ENCODE measurements at places on chromosomes 4 and X. TPM values are rescaled to one million over a fixed set of nuclear protein-coding genes. Genes with fewer than 3 reads are reported as not detected.

DNA sequence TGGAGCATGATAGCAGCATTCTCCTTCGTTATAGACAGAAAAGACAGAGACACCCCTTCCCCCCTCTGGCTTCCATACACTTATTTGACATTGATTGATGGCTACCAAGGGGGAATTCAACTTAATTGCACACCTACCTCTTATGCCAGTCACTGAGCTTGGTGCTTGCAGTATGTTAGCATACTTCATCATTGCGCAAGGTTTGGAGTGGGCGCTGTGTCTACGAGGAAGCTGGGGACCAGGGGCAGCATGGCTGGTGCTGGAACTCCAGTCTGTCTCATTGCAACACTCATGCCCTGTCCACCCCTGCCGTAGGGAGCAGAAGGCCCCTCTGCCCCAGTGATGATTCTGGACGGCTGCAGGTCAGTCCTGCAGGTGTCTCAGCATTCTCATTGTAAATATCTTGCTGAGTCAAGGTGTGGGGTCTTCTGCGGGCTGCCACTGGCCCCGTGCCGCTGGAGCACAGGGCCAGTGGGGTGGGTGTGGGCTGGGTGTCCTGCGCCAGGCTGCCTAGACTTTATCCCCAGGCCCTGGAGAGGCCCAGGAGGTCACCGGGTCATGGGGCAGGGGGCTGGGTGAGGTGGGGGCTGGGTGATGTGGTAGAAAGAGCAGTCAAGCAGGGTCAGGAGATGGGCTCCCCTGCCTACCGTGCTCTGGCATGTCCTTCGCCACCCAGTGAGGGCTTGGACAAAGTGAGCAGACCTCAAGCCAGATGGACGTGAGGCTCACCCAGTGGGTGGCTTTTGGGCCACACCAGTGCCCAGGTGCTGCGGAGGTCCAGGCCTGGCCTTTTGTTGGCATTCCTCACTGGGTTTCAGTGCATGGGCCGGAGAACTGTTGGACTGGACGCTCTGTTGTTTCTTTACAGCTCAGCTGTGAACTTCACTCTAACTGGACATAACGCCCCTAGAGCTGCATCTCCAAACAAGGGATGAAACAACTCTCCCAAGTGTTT is 85.5 kb downstream of the PSAPL1 start:
- no peak for DNase-seq

- no peak for DNase-seq
Measured at GRCh38 chr4:123423819-123424218, 27.2 kb downstream of the SPRY1 start.

DNA sequence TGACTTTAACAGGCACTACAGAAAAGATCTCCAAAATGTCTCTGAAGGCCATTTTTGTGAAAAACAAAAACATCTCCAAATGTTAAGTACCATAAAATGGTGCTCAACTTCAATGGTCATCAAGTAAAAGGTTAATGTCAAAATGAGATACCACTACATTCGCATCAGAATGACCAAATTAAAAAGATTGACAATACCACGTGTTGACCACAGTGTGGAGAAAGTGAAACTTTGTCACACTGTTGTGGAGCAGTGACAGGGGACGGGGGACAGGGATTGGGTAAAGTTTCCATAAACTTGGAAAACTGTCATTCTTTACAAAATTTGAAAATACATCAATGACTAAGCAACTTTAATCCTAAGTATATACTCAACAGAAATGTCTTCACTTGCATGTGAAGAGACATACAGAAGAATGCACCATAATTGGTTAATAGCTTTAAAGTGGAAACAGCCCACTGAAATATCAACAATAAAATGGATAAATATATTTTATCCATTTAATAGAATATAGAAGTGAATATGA is 19.1 kb upstream of the CISD2 start:
- DNase-seq = no peak

GRCh38 chrX:149037281-149037870 is 467.7 kb downstream of the IDS start:
- no peak for DNase-seq

DNA sequence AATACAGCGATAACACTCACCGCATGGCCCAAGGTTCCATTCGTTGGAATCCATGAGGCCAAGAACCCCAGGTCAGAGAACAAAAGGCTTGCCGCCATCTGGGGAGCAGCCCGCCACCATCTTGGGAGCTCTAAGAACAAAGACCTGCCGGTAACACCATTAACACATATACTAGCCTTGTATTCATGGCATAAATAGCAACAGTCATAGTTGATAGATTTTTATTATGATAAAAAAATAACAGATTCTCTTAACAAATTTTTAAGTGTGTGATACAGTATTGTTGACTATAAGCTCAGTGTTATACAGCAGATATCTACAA is 309.4 kb downstream of the GLUD2 start:
- DNase-seq = no peak

DNA sequence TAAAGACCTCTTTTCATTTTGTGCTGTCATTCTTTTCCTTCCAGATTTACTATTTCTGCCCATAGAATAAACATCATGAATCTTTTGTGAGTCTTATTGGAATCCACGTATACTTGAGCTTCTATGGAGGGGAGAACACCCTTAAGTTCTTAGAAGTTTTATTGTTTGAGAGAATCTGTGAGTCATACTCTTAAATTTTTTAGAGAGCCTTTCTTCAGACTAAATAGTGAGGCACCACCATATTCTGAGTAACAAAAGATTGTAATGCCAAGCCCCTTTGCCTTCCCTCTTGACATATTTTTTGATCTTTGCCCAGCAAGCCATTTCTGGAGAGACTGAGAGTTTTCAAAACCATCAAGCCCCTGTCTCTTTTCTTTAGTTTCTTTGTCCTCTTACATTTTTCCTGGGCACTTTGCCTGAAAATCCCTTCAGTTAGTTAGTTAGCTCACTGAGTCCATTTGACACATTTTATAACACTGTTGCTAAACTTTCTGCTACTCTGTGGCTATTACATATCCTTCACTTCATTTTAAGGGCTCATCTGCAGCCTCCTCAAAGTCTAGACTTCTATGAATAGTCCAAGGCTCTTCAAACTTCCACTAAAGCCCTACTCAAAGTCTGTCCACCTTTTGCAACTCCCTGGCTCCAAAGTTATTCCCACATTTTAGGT is 65.3 kb upstream of the NDUFC1 start:
- DNase-seq = no peak

DNA sequence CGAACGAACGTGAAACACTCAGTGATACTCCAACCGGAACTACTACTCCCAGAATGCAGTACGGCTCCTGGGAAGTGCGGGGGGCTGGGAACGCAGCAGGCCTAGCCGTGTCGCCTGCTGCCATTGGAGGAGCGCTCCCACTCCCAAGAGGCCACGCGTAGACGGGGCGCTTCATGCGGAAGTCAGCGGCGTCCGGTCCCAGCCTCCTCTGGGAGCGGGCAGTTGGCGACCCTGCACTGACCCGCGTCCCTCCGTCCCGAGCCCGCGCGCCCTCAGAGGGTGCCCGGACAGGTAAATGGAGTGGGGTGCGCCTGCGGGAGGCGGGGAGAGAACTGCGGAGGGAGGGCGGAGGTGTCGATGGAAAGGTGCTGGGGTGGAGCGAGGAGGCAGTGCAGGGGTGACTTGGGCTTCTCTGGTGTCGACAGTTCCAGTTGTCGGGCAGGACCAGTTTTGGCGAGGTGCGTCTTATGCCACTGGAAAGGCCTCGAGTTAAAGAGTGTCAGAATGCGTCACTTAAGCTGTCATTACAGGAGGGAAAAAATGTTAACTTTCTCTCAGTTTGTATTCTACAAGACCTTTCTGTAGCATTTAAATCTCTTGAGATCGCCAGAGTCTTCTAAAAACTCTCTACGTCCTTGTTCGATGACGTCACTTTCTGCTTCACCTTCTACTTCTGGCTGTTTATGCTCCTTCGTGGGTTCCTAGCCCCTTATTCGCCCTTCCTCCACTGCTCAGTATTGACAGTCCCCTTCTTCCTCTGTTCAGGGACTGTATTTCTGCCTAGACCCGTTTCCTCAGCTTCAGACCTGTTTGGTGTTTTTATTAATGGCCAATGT is at the start of gene VAMP7:
VAMP7 (plus strand) TSS at position 188 of the 836 bp plus-strand sequence. CDS start 8,122 bp downstream, outside the sequence.
- DNase-seq = peak; percentile 52

The FHIP1A gene
- total RNA-seq = 0.59 TPM

DNA sequence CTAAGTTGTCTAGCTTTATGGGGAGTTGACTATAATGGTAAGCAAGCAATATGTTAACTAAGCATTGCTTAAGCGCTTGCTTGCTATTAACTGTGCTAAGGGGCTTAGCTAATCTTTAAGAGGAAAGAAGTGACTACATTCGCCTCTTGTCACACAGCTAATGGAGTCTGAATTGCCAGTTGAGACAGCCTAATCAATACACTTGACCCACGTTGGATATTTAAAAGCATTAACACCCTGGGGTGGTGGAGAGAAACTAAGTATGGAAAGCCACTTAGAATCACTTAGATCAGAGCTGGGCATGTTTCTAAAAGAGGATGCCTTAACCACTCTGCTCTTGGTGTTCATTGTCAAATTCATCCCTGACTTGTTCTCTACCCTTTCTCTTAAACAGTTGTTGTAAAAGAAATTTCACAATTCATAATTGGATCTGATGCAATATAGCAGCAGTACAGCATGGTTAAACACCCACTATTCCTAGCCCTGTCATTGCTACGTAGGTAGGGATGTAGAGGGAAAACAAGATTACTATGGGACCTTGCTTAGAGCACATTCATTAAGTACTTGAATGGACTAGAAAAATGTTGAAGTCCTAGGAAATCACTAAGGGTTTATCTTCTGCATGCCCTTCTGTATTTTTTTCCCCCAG is 3.5 kb downstream of the ZAR1 start:
- no peak for DNase-seq

DNA sequence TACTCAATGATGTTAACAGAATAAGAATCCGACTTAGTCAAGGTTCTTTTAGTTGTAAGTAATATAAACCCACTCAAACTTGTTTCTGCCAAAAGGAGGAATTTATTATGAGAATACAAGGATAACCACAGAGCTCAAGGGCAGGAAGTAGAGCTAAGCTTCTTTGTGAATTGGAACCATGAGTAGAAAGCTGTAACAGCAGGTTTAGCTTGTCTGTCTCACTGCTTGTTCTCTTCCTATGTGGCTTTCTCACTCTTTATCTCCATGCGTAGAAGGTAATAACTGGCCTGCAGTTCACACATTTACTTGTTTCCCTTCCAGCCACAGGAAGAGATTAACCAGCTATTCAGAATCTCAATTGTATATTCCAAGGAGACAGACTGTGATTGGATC is 378.3 kb downstream of the PPP1R2C start:
- DNase-seq = no peak

GRCh38 chr4:137635108-137635507 is 102.8 kb upstream of the PCDH18 start:
- DNase-seq = no peak

GRCh38 chr4:47510506-47511143 is 25.6 kb downstream of the ATP10D start:
- DNase-seq = no peak

- DNase-seq = no peak
Measured at GRCh38 chr4:5168891-5169290, 117.6 kb downstream of the STK32B start.

The MAGEA1 gene
- 0.07 TPM for total RNA-seq

DNA sequence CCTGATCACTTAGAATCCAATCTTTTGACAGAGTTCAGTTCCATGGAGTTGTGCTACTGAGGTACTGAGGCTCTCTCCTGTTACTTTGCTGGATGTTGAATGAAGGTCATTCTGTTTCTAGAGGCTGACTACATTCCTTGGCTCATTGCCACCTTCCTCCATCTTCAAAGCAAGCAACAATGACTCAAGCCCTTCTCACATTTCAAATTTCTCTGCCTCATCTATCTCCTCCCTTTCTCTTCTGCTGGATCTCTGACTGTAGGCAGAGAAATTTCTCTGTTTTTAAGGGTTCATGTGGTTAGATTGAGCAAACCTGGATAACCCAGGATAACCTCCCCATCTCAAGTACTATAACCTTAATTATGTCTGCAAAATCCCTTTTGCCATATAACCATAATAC is 775.4 kb downstream of the STPG2 start:
- DNase-seq = no peak

DNA sequence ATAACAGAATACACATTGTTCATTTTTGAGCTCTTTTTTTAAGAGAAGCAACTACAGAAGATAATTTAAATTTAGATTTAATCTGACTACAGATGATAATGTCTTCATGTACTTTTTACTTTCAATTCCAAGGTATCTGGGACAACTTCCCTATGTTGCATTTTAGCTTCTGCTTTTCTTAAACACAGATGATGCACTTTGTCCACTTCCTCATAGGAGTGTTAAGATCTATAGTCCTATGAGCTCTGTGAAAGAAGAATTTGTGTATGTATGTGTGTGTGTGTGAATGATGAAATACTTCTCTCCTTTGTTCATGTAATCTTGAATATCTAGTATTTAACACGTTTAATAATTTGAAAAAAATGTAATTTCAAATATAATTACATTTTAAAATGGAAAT is 5.3 kb upstream of the FHIP1A start:
- no peak for DNase-seq

- no peak for DNase-seq
Measured at GRCh38 chrX:151676196-151676595, 19.1 kb upstream of the PRRG3 start.

DNA sequence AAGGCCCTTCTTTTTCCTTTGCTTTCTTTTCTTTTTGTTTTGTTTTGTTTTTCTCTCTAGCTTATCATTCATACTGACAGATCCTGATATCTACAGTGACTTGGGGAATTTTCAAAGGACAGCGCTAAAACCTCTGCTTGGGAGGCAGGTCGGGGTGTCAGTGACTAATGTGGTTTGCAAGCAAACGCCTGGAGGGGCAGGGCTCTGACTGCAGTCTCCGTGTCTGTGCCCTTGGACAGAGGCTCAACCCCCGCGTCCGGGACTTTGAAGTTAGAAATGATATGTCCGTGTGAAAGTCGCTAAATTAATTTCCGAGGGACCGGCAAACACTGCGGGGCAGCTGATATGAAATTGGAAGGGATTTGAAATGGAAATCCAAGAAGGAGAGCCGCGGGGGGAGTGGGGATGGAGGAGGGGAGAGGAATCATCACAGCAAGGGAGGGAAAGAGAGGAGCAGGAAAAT is 312.4 kb downstream of the DHRSX start:
- no peak for DNase-seq

The IL3RA gene
- total RNA-seq = 28.2 TPM

The MEPE gene
- total RNA-seq = not detected

DNA sequence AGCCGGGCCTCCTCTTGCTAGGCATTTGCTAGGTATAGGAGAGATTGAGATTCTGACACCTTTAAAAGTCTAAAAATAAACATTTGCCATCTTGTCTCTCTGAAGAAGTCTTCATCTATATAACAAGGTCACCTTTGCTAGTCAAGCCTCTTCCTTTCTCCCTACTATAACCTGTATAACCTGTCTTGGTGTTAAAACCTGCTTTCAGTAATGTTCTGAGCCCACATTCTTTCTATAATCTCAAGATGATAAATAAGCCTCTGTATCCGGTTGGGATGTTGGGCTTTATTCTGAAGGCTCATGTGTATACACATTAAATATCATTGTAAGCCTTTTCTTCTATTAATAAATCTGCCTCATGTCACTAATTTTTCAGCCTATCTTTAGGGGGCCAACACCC is 10.2 kb downstream of the ASIC5 start:
- no peak for DNase-seq

DNA sequence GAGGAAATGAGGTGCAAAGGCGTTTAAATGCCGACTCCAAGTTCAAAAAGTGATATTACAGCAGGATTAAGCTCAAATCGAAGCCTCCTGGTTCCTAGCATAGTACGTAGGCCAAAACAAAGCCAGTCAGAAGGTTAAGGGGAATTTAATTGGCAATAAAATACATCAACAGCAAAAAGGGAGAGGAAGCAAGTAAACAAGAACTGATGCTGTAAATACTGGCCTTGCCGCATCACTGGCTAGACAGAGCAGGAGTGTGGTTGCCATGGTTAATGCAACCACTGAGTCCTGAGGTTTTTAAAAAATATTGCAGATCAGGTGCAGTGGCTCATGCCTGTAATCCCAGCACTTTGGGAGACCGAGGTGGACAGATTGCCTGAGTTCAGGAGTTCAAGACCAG is 63.2 kb upstream of the FBXW7 start:
- no peak for DNase-seq
